ENCODE measurements at places on chromosomes 7 and 10.

- DNase-seq: no peak
These were observed 7.4 kb downstream of the PITRM1 start for GRCh38 chr10:3165196-3165595.

GRCh38 chr10:97060441-97061084 lies 125.2 kb downstream of the SLIT1 start:
- DNase-seq: no peak

DNA sequence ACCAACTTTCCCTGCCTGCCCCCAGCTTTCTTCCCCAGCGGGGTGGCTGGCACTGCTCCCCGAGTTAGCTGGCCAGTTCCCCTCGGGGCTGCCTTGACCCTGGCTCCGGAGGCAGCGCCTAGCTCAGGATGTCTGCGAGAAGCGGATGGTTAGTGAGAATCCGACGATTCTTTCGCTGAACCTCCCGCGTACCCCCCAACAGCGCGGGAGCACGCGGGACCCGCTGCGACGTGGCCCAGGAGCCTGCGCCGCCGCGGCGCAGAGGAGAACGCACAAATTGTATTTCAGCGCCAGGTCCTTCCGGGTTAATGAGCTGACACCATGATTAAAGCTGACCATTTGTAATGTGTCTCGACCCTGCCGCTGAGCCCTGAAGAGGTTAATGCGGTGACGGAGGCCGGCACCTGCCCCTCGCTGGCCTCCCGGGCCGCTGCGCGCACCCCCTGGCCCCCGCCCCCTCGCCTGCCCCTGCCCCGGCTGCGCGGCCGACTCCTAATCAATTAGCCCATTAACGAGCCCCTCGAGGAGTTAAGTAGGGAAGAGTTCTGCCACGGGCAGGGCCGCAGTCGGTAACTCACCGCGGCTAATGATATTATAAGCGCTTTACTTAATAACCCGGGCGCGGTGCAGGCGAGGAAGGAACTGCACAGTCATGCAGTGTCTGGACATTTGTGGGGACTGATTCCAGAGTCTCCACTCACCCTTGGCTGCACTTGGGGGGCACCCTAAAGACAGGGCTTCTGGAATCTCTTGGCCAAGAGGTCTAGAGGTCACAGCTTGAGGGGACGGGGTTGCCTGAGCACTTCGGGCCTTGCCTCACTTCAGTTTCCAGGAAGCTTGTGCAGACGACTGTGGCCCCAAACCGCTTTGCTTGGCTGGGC lies 1.7 kb upstream of the HMX2 start:
- no peak for DNase-seq

DNA sequence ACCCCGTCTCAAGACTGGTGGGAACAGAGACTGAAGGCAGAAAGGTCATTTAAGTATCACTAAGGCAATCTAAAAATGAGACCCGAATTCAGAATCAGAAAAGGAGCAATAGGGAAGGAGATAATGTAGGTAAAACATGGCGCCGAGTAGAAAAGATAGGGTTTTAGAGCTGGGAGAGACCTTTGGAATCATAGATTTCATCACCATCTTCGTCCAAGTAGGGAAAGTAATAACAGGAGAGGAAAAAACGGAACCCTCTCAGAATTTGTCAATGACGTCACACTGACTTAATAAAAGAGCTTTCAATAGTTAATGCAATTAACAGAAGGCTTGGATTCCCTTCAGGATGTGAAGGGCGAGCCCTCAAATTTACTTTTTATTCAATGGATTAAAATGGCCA lies 1.0 kb upstream of the UBN2 start:
- DNase-seq: no peak
